ENCODE measurements at places on chromosomes 4 and X.

DNA sequence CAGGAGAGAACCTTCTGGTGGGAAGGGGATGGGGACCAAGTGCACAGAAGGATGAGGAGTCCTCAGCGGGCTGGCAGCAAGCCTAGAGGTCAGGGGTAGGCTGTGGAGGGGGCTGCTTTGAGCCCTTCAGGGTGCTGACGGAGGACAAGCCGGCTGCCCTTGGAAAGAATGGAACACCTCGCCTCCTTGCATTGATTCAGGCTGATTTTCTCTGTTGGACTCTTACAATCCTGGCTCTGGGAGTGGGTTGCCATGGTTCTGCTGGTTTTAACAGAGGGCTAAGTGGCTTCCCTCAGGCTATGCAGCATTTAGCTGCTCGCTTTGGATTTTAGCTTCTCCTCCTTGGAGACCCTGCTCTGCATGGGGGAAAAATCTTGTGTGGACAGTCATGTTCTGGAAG lies 49.4 kb upstream of the CHRNA9 start:
- no peak for DNase-seq

- no peak for DNase-seq
These were observed 426.3 kb downstream of the GPM6A start for GRCh38 chr4:175385797-175386196.

GRCh38 chrX:48576108-48576507 lies 1.8 kb downstream of the RBM3 start:
- no peak for DNase-seq

DNA sequence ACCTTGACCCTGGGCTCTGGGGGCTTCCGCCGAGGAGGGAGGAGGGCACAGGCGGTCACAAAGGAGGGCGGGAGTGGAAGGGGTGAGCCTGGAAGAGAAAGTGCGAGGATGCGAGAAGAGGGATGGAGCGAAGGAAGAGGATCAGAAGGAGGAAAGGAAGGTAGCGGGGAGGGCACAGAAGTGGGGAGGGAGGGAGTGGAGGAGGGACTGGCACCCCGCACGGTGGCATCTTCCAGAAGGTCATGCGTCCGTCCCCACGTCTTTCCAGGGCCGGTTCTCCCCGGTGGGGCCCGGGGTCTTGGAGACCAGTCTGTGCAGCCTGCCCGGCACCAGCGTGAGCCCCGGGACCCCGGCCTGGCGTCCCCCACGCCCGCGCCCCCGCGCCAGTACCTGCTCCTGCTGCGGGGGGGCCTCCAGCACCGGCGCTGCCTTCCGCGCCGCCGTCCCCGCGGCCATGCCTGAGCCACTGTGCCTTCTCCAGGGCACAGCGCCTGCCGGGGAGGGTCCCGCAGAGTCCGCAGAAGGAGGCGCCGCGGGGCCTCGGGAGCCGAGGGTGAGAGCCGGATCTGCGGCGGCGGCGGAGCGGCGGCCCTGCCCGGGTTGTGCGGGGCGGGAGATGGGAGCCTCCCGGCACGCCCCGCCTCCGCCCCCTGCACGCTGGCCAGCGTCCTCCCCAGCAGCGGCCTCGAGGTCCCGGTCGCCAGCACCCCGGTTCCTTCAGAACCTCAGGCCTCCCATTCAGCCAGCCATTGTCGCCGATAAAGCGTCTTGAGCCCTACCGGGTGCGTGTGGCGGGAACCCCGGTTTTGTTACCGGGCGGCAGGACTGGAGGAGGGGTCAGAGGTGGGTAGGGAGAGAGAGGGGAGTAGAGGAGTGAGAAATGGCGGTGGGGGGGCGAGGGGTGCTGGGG lies at the start of gene RNF175:
Gene RNF175 (minus strand): TSS at position 618 of the 910 bp plus-strand sequence. CDS start 162 bp downstream, at position 456.
- no peak for DNase-seq

DNA sequence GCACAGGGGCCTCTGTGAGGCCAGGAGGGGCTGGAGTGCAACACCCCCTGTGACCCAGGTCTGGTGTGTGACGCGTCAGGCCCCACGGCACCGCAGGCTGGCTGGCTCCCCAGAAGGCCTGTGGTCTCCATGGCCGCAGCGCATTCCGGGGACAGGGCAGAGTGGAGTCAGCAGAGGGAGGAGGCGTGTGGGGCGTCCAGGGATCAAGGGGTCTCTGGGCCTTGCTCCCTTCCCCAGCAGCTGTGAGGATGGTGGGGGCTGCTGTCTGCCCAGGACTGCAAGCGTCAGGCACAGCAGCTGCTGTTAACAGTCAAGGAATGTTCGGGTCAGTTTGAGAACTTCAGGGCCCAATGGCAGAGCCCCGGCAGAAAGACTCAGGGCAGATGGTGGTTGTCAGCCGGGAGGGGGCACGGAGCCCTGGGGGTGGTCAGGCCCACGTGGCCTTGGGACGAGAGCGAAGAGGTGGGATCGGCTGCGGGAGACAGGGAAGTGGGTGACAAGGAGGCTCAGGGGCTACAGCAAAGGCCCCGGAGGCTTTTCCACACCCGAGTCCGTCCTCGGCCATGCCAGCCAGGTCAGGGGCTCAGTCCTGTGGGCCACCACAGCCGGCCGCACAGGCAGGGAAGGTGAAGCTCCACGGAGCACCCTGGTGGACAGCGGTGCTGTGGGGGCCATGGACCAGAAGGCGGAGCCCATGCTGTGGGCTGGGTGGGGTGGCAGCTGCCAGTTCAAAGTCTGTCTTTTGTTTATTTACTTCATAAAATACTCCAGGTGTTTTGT lies 18.3 kb downstream of the PCGF3 start:
- DNase-seq = no peak

DNA sequence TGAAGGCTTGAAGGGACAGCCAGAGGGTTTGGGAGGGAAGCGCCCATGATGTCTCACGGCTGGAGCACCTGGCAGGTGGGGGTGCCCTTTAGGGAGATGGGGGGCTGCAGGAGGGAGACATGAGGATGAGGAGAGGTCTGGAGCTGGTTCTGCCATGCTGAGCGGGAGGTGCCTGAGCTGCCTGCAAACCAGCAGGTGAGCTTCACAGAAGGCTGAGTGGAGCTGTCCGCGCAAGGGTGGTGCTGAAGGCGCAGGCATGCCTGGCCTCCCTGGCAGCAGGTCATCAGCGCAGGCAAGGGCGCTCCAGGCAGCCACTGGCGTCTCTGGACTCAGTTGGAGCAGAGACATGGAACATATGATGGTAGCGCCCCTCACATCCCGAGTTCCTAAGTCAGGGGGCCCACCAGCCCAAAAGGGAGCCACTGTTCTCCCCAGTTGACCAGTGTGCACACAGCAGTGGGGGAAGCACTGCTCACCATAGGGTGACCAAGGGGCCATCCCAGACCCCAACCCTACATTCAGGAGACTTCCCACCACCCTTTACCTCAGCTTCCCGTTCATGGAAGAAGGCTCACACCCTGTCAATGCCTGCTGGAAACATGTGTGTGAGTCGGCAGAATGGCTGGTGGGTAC lies 25.8 kb downstream of the ADRA2C start:
- DNase-seq = no peak

- no peak for DNase-seq
These were observed 231.2 kb upstream of the F9 start for GRCh38 chrX:139299309-139299708.

- no peak for DNase-seq
These were observed 76.1 kb downstream of the SORBS2 start for GRCh38 chr4:185735866-185736400.

DNA sequence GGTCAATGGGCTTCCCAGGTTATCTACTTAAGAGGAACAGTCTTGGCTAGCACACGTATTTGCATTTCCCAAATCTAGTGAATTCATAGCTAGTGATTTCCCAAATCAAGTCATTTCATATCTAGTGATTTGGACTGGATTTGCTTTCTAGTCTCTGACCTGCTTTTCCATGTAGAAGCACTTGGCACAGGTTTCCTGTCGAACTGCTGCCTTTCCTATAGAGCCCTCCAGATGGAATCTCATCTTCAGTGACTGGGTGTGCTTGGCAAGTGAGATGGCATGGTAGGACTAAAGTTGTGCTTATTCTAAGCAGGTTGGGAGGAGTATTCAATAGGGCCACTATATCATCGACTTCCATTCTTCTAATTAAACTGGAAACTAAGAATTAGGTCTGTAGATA lies 94.7 kb downstream of the CCNG2 start:
- no peak for DNase-seq

DNA sequence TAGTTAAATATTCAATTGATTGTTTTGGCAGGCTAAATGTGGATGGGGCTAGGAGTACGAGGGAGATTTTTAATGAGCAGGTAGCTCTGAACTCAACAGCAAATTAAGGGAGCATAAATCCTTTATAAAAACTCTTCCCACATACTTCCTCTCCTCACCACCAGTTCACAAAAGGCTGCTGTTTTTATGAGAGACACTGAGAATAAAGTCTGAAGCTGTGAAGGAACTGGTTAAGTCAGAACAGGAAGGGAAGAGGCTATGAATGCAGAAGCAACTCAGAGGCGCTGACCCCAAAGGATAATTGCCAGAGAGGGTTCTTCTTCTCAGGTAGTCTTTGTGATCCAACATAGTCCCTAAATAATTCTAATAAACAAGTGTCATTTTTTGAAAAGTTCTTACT lies 406.1 kb downstream of the GPM6A start:
- DNase-seq = no peak

- DNase-seq = no peak
These were observed 48.9 kb upstream of the TMSB15B start for GRCh38 chrX:103913356-103914020.

DNA sequence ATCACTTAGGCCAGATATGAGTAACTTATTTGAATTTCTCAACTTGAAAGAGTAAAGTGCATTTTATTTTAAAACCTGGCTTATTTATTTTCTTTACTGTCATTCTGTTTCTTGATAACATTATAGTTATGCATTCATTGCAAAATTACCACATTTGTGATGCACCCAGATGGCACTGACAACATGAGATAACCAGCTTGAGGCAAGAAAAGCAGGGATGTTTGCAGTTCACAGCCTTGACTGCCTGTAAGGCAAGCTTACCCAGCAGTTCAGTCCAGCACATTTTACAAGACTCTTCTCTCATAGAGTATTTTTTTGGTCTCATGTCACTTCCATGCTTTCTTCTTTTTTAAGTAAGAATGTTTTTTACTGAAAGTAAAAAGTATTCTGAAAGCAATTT lies 25.3 kb upstream of the EPGN start:
- no peak for DNase-seq

GRCh38 chrX:148784137-148784536 lies 283.7 kb downstream of the AFF2 start:
- DNase-seq = no peak

- DNase-seq = no peak
These were observed 145.6 kb downstream of the INPP4B start for GRCh38 chr4:142700531-142700930.

GRCh38 chrX:78063687-78064086 lies 40.4 kb upstream of the PGK1 start:
- DNase-seq = no peak

DNA sequence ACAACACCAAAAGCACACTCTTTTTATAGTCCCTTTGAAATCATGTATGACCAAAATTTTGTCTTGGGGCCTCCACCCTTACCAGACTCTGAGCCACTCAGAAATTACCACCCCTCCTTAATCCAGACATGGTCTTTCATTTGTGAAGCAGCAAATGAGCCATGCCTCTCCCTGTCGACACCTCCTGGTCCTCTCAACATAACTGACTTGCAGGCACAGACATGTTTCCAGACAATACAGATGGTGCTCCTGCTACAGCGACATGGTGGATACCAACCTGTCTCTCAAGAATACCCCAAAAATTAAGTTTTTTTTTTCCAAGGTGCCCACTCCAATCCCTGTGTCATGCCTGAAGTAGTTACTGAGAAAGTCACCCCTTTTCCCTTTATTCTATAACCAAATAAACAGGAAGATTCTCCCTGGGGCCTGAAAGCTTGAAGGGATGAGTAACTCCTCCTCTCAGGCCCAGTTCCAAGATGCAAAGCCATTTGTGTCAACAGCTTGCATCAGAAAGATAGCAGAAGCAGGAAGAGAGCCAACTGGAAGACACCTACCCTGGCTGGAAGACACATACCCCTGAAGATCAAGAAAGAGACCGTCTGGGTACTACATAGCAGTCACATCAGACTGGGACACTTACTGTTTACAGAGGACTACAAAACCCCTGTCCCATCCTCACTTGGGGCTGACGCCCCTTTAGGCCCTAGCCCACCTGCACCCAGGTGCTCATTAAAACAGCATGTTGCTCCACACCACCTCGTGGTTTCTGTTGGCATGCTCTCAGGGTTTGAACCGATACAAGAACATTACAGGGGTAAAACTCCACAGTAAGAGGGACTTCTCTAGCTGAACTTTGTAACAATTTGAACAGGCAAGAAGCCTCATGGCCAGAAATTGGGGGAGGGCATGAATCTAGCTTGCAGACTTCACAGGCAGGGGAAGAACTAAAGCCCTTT lies 5.5 kb upstream of the UGT2B17 start:
- no peak for DNase-seq

GRCh38 chr4:6884341-6884870 lies 25.2 kb upstream of the TBC1D14 start:
- no peak for DNase-seq

DNA sequence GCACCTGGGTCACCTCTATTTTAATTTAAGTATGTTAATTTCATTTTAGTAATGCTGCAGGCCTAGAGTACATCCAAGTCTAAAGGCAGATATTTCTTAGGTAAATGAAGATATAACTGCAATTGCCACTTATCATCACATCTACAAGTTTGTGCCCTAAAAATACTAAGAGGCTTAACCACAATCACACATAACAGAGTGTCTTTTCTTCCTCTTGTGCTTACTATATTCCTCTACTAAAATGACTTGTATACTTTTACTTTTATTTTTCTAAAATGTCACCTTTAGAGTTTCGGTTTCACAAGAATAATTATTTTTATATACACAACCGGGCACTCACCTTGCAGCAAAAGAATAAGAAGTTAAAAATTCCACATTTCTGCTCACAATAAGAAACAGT lies 77.9 kb downstream of the EFHC2 start:
- DNase-seq = no peak

DNA sequence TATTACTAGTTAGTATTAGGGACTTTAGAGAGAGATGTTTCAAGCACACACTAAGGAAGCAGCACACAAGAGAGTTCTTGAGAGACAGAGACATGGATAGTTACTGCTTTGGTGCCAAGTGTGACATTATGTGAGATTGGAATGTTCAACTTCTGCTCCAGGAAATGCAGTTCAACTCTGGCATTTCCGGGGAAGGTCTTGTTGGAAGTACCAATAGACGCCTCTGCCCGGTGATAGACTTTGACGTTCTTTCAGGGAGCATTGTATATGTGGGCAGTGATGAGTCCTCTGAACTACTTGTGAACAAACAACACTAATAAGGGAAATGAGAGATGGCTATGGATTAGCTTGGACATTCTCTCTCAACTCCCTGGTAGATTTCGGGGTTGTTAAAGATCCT lies 638.1 kb upstream of the BOD1L1 start:
- no peak for DNase-seq

DNA sequence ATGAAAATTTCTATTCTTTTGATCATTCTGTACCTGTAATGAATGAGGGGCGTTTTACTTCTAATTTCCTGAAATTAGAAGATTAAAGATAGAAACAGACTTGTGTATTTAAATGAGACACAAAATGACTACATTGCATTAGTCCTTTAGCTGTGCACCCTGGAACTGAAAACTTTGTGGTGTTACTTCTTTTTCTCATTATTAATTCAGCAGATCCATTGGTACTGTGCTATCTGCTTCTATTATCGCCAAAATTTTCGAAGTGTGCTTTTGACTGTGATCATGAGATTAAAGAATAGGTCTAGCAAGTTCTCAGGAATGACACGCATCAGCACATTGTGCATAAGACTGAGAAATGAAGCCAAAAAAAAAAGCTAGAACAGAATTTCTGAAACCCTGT lies 1938.9 kb upstream of the TENM3 start:
- no peak for DNase-seq

GRCh38 chr4:42995343-42995944 lies 102.9 kb downstream of the GRXCR1 start:
- no peak for DNase-seq
